Esophagus squamous epithelium (tissue), 5 donors: ENCODE measurements at places on chromosomes 11 and 22.

DNA sequence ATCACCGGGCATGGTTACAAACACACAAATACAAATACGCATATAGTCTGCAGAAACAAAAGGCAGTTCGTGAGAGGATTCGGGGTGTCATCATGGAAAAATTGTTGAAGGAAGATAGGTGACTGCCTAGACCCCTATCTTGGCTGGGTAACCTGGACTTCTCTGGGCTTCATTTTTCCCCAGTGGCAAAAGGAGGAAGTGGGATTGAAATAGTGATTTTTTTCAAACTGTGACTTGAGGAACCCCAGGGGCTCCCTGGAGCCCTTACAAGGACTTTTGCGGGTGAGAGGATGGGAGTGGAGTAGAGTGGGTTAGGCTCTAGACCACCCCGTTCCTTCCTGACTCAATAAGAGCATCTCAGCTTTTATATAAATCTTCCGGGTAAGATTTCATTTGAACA is 1.0 kb upstream of the ELF5 start:
- DNase-seq, result no peak

DNA sequence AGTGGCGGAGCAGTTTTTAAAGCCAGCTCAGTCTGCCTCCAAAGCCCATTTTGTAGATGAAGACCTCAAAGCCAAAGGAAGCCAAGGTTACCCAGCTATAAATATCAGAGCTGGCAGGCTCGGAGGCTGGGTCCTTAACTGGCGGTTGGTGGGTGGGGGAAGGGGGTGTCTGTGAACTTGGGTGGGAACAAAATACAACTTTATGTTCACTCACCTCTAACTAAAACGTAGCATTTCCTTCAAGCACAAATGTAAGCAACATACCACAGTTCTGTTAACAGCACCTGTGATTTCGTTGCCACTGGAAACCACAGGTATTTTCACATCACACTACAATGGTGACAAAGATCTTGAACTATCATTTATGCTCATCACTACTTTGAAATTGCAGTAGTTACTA is 99.7 kb upstream of the SYT13 start:
- DNase-seq, result no peak

GRCh38 chr11:4466131-4466870 is 16.1 kb upstream of the OR52K1 start:
- DNase-seq, result no peak

DNA sequence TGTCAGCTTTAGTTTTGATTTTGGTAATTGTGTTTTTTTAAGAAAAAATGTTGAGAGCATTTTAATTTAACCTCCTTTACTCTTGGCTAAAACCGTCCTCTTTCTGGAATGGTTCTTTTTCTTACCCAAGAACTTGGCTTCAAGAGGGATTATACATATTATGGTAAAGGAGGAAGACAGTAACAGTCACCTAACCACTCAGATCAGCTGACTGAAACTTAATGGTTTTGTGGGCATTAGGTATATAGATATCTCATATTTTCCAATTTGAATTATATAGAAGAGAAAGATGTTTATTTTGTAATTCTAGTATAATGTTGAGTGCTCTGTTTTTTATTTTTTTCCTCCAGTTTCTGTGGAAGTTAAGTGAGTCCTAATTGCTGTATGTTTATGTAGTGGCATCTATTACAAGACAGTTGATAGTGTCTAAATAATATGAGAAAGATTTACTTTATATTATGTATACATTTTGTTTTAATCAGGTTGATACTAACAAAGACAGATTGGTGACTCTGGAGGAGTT is 36.6 kb upstream of the NCR3LG1 start:
- no peak for DNase-seq

GRCh38 chr22:22673628-22674027 is 29.2 kb downstream of the GGTLC2 start:
- DNase-seq, result no peak
